BJ (cell line): ENCODE measurements at places on chromosomes 4 and X.

DNA sequence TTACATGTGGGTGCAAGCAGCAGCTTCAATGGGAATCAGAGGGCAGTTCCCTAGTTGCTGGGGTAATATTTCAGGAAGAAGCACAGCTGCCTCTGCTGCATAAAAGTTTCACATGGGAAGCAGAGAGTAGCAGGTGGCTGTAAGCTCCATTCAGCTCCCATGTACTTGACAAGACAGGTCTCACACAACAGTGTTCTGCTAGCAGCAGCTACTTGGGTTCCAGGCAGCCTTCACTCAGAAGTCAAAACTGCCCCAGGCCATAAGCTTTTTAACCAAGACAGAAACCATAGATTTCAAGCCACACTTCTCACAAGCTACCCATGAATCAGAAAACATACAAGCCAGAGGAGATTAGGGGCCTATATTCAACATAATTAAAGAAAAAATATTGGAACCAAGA is 41.4 kb upstream of the SPIN2A start:
- DNase-seq, result no peak

DNA sequence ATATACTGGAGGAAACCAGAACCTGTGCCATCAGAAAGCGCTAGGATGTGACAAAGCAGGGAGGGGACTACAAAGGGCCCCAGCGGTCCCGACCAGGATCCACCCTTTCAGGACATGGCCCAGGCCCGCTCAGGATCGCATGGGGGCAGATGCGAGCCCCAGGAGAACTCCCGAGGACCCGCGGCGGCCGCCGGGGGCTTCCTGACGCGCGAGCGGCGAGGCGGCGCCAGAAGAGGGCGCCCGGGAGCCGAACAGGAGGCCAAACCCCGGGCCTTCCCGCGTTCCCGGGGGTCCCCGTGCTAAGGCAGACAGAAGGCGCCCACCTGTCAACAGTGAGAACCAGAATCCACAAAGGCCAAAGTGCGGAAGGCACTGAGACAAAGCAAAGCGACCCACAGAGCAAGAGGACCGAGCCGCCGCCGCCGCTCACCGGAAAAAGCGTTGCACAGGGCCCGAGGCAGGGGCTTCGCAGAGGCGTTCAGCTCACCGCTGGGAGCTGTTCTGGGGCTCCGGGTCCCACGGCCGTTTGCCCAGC is 7.3 kb upstream of the OPN1LW start:
- peak; percentile 1 for DNase-seq

DNA sequence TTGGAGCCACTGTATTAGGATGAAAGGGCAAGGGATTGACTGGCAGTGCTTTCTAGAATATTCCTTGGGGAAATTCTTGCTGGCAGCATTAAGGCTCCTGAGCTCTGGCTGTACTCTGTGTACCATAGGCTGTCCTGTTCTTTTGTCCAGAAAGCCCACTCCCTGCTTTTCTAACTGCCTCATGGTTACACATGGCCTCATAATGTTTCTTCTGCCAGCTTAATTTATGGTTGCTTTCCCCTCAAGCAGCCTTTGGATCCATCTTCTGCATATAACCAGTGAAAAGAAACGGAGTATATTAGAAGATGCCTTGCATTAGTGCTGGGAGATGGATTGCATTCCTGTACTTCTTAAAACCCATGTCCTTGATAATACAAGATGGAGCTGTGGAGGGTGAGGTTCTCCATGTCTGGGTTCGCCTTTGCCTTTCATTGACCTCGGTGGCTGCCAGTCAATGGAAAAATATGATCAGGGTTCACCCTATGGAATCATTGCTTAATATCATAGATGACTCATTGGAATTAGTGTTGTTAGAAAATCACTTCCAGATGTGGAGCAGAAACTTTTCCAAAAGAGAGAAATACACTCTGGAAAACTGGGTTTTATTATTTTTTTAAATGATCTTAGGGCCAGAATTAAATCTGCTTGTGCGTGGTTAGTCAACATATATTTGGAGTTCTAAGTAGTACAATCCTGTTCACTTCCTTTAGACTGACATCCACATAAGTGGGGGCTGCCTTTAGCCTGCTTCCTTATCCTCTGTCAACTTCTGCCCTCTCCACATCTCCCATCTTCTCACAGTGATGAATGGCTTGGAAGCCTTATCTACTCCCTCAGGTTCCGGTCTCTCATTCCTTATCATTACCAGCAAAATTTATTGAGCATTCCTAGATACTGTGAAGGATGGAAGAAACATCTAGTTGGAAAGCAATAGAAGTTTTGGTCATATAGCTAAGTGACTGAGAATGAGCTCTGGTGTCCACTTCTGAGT is 24.9 kb downstream of the DOCK11 start:
- DNase-seq, result no peak

GRCh38 chrX:132180929-132181328 is 38.3 kb downstream of the RAP2C start:
- DNase-seq, result no peak

GRCh38 chr4:125243789-125244397 is 70.9 kb upstream of the FAT4 start:
- DNase-seq, result no peak

DNA sequence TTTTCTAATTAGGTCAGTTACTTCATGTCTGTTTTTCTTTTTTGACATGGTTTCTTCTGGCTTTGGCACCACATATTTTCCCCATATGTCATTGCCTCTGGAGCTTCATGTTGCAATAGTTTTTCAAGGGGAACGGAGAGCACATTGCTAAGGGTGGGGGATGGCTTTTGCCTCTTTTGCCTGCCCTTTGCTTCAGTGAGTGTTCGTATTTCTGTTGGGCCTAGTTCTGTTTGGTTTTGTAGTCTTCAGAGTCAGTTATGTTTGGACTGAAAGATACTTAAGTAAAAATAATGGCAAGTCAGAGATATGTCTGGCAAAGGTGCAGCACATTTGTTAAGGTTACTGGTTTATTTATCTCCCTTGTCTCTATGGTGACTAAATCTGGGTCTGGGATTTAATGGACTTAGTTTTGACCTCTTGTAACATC is 29.1 kb downstream of the FHL1 start:
- DNase-seq, result peak; percentile 74
